AG08395 (cell line): ENCODE measurements at places on chromosomes 16 and 17.

- peak; percentile 39 for DNase-seq
Observed at GRCh38 chr17:78241277-78242023, 10.0 kb downstream of the TMEM235 start.

- DNase-seq: no peak
Observed at GRCh38 chr17:74110467-74110866, 93.0 kb upstream of the RPL38 start.

- DNase-seq: no peak
Observed at GRCh38 chr16:23280483-23280967, 21.6 kb upstream of the SCNN1B start.

DNA sequence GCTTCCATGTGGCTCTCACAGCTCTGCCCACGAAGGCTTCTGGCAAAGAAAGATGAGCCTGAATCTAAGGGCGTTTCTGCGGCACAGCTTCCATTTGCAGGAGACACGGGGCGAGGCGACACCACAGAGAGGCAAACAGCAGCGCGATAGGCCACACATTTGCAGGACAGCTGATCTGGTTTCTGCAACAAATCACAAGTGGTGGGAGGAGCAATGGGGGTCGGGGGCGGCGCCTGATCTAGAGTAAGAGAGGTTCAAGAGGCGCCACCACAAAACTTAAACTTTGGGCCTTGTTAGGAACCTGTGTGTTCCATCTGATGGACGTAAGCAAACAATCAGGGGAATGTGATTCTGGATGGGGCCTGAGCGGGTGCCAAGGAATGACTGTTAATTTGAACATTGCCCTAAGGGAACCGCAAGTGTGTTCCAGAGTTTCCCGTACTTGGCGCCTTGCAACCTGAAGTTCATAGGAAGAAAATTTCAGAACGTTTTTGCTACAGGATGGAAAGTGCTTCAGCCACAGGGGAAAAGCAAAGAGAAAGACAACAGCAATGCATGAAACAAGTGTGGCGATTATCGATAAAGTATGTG lies 18.9 kb upstream of the ENPP7 start:
- no peak for DNase-seq

DNA sequence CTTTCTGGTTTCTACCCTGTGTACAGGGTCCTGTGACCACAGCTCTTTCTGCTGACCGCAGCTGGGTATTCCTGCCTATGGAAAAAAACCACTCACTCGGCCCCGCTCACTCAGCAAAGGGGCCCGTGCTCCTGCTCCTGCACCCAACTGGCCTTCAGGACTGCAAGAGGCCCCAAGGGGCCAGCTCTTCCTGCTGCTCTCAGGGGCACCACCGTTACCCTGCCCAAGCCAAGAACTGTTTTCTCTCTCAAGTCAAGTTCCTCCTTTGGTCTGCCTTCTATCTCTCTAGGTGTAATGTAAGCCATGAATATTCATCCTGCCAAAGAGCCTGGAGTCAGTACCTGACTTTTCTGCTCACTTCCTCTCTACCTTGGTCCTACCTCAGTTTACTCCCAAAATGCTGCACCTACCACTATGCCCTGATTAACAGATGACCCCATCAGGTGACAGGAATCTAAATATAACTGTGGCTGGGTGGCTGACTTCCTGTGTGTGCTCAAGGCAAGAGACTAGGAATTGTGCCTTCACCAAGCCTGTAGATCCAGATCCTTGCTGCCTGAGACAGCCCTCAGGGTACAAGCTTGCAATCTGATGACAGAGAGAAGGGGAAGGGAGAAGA lies 20.4 kb upstream of the SCIMP start:
- no peak for DNase-seq

GRCh38 chr16:76235025-76235424 lies 42.2 kb upstream of the CNTNAP4 start:
- DNase-seq: no peak

DNA sequence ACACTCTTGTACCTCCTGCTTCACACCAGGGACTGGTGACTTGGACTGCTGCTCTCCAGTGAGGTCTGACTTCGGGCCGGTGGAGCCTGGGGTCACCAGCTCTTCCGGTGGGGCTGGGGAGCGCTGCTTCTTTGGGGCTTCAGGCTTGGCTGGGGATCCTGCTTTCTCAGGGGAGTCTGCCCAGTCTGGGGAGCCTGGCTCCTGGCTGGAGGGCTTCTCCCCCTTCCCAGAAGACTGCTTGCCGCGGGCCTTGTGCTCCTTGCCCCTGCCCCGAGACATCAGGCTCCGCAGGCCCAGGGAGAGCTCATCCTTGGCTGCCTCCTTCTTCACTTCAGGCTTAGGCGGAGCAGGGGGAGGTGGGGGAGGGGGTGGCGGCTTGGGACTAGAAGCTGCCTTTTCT lies 52.4 kb downstream of the MYO18A start:
- DNase-seq: no peak

DNA sequence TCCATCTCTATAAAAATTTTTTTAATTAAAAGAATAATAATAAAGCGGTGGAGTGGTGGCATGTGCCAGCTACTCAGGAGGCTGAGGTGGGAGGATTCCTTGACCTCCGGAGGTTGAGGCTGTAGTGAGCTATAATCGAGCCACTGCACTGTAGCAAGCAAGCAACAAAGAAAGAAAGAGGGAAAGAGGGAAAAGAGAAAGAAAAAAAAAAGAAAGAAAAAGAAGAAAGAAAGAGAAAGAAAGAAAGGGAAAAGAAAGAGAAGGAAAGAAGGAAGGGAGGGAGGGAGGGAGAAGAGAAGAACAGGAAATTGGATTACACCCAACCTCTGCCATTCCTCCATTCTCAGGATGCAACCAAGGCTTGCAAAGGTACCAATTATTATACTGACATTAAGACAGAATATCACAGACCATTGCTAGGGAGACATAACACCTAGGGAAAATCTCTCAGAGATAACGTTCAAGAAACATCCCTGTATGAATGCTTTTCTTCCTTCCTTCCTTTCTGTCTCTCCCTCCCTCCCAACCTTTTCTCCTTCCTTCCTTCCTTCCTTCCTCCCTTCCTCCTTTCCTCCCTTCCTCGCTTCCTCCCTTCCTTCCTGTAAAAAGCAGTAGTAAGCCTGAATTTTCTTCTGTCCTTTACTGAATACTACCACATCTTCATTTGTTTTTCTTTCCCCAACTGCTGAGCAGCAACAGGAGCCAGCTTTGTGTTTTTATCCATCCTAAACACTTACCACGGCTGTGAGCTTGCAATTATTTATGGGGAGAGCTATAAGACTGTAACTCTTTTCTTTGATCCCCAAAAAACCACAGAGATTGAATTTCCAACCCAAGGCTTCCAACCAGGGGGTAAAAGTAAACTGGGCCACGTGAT lies 1.8 kb upstream of the LITAF start:
- no peak for DNase-seq

GRCh38 chr16:17544785-17545184 lies 74.0 kb upstream of the XYLT1 start:
- no peak for DNase-seq

- DNase-seq: no peak
Observed at GRCh38 chr17:82088838-82089722, 9.0 kb downstream of the FASN start.

- DNase-seq: no peak
Observed at GRCh38 chr16:20676837-20677236, 20.6 kb downstream of the ACSM1 start.

DNA sequence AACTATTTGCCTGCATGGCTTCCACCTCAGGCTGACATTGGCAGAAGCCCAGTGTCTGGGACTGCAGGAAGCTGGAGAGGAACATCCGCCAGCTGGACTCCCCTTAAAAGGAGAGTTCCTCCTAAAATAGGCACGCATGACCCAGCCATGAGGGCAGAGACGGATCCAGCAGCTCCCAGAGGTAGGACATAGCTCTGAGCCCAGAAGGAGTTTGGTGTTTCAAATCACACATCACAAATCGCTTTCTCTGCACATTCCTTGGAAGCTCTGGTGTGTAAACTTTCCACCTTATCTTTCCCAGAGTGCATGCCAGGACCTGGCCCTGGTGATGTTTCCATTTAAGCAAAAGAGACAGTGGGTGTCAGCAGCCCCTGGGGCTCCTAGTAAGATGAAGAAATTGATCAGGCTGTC lies 231.1 kb upstream of the CDH5 start:
- peak; percentile 51 for DNase-seq

- peak; percentile 54 for DNase-seq
Observed at GRCh38 chr17:59425085-59425931, 93.9 kb downstream of the YPEL2 start.

GRCh38 chr17:11240841-11241610 lies at the start of gene SHISA6:
Gene SHISA6, plus strand, starts transcription at chr17:11241213.
- no peak for DNase-seq

GRCh38 chr16:76780556-76780955 lies 410.4 kb upstream of the MON1B start:
- no peak for DNase-seq

DNA sequence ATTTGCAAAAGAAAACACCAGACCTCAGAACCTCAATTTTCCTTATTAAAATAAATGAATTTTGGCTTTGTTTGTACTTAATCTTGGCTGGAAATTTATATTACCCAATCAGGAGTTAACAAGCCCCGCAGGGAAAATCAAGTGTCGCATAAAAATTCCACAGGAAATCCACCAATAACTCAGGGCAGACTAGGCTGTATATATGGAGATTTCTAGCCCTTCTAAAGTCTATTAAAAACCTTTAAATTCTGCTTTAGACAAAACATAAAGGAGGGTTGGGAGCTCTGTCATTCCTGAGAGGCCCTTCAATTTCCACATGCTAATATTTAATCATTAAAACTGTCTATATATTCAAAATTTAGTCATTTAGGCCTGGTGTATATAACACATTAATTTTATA lies 434.7 kb downstream of the CDH11 start:
- DNase-seq: no peak

DNA sequence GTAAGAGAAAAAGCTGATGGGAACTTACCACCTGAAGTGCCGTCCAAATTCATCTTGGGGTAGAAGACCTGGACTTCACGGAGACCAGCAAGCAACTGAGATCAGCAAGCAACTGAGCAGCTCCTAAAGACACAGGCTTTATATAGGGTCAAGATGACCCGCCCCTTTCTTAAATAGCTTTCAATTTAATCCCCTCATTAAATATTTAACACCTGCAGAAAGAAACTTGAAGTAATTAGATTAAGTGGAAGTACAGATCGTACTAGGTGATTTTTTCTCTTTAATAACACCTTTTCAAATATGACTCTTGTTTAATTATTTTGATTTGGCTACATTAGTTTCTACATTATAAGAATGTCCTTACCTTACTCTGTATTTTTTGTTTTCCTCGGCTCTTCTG lies at the start of gene CPHXL:
TSS of gene CPHXL (minus strand) at position 101 of the 400 bp plus-strand sequence. CDS start at position 53, 48 bp downstream.
- no peak for DNase-seq

DNA sequence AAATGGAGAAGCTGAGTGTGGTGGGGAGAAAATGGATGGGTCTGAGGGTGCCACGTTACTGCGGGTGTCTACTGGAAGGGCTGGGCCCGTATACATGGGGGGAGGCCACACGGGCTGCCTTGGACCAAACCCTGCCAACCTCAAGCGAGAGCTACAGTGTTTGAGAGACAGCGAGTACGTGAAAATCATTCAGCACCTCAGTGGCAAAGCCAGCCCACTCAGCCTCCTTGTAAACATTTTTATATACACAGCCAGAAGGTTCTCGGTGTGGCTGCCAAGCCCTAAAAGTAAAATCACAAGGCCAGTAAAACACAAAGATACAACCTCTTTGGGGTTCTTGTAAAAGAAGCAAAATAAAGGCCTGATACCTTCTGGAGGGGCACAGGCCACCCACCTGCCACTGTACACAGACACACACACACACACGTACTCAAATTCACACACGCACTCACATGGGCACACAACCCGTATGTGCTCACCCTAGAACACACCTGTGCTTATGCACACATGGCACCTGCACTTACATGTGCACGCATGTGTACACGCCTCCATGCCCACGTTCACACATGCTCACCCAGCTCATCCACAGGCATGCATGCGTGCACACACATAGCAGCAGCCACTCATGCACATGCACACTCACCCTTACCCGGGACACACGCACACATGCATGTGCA lies 102.8 kb downstream of the GSG1L start:
- no peak for DNase-seq

DNA sequence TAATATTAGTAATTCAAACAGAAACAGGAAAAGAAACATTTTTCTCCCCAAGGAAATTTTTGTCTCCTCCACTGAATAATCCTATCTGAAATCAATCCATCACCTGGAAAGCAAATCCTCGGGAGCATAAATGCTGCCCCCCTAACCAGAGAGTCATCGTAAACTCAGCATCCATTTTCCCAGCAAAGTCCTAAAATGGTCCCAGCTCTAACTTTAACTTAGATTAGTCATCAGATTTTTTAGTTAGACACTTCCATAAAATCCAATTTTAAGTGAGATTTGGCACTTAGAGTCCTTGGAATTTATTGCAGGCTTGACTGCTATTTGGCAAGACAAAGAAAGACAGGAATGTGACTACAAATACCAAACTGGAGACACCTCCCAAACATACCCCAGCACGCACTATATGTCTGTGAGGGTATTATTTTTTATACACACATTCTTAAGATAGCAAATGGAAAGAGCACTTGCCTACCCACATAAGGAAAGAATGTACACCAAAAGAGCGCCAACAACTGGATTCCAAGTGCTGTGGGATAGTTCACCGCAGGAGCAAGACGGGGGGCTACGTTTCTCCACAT lies 15.4 kb downstream of the SCO1 start:
- peak; percentile 42 for DNase-seq

- DNase-seq: no peak
Observed at GRCh38 chr16:50534958-50535357, 13.2 kb upstream of the NKD1 start.

DNA sequence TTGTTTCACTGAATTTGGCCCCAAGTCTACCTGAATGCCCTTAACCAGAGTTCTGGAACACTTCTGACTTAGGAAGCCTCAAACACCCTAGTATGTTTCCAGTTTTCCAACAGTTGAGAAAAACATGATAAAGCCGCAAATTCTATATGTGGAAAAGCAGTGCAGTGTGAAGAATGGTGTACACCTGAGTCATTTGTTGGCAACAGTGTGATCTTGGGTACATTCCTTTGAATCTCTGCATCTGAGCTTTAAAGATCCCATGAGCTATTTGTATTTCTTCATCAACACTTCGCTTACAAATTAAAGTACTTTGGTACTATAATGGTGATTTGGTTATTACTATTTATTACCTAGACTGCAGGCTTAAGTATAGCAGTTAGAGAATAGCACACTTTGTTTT lies 93.6 kb upstream of the TBX2 start:
- DNase-seq: no peak

GRCh38 chr16:56324406-56324805 lies 100.9 kb downstream of the AMFR start:
- DNase-seq: no peak

DNA sequence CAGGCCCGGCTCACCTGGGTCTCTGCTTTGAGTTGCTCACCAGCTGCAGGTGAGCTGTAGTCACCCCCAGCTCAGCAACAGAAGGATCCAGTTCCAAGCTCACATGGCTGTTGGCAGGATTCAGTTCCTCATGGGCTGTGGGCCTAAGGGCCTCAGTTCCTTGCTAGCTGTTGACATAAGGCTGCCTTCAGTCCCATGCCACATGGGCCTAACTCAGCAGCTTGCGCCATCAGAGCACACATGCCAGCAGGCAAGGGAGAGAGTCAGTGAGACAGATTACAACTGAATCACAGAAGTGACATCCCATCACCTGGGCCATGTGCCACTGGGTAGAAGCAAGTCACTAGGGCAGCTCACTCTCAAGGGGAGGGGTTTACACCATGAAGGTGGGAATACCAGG lies 24.7 kb downstream of the PSMD7 start:
- no peak for DNase-seq
